Calu3 (cell line): ENCODE measurements at places on chromosomes 11 and 22.
A peak's percentile ranks its signal among the peaks of the same experiment; 100 is the strongest.

DNA sequence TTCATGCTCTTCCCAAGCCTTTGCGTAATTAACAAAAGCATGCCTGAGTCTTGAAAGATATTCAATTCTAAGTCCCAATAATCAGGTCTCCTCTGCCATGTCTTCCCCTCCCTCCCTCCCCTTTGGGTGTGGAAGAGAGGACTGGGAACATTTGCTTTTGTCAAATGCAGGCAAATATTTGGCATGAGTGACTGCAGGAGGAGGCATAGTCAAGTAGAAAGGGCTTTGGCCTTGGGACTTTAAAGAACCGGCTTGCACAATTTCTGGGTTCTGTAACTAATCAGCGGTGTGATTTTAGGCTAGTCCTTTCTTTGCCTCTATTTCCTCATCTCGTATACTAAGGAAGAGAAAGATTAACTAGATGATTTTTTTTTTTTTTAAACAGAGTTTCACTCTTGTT is 59.5 kb downstream of the SCN3B start:
- DNase-seq: no peak

- DNase-seq: no peak
Measured at GRCh38 chr11:73520353-73521061, 77.4 kb downstream of the FAM168A start.

- no peak for DNase-seq
Measured at GRCh38 chr11:24609192-24610119, 112.6 kb downstream of the LUZP2 start.

- peak; percentile 19 for DNase-seq
Measured at GRCh38 chr11:61680622-61681221, 531 bp downstream of the DAGLA start.

DNA sequence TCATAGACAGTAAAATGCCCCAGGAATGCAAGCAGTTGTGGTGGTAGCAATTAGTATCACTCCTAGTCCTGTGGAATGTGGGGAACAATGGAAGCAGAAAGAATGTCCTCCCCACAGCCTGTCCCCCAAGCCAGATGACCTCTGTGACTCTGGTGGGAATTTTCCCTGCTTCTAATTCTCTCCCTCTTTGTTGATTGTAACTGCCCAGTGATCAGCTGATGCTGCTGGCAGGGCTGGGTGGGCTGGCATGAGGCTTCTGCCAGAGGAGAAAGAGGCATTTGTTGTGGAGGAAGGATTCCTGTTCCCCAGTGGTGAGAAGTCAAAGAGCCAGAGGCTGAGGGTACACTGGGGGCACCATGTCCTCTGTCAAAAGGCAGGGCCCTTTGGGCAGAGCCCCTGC is 116.7 kb upstream of the NCAM1 start:
- no peak for DNase-seq

GRCh38 chr22:49096476-49096875 is 731.2 kb downstream of the BRD1 start:
- DNase-seq: no peak

DNA sequence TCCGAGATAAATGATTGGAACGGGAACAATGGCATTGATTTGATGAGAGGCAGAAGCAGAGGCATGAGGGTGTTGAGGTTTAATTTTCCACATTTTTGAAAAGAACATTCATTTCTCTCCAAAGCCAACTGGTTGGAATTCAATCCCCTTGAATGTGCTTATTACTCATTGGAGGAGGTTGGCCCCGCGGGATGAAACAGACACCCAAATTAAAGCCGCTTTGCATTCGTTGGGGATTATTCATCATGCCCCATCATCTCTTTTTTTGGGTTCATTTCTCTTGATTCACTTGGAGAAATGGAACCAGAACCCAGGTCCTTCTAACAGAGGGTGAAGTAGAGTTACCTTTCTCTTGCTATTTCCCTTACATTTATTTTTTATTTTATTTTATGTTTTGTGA is 47.6 kb upstream of the PARVG start:
- DNase-seq: no peak

DNA sequence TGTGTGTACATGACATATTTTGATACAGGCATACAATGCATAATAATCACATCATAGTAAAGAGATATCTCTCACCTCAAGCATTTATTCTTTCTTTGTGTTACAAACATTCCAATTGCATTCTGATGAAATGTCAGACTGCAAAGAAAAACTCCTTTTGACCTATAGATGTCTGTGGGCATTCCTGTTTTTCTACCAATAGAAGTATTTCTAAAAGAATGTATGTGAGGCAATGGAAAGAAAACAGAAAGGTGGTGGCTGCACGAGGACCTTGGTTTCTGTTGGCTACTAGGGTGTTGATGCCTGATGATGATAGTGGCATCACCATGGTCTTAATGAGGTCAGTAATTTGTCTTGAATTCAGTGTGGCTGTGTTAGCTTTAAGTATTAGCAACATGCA is 137.0 kb upstream of the ANO3 start:
- no peak for DNase-seq

DNA sequence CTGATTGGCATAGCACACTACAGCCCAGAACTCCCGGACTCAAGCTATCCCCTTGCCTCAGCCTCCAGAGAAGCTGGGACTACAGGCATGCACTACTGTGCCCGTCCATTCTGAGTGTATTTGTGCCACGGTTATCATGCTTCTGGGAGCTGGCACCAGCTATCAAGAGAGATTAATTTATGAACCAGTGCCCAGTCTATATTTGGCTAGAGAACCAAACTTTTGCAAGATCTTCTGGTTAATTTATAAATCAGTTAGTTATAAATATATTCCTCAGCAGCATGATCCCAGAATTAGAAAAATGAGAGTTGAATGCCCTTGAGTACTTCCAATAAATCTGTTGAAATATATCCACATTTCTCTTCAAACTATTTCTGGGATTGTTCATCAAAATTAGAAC is 67.5 kb upstream of the OR5AN1 start:
- DNase-seq: no peak

DNA sequence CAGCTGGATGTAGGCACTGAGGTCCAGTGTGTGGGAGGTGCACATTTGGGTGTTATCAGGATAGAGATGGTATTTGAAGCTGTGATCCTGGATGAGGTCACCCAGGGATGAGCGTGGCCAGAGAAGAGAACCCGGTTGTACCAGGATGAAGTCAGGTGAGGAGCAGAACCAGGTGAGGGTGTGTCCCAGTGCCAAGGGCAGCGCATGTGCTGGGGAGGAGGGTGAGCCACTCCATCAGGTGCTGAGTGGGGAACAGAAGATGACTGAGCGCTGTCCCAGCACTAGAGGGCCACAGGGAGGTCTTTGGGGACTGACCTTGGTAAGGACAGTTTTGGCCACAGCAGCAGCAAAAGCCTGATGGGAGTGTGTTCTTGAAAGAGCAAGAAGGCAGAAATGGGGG is 2.7 kb downstream of the ARL2 start:
- DNase-seq: no peak

DNA sequence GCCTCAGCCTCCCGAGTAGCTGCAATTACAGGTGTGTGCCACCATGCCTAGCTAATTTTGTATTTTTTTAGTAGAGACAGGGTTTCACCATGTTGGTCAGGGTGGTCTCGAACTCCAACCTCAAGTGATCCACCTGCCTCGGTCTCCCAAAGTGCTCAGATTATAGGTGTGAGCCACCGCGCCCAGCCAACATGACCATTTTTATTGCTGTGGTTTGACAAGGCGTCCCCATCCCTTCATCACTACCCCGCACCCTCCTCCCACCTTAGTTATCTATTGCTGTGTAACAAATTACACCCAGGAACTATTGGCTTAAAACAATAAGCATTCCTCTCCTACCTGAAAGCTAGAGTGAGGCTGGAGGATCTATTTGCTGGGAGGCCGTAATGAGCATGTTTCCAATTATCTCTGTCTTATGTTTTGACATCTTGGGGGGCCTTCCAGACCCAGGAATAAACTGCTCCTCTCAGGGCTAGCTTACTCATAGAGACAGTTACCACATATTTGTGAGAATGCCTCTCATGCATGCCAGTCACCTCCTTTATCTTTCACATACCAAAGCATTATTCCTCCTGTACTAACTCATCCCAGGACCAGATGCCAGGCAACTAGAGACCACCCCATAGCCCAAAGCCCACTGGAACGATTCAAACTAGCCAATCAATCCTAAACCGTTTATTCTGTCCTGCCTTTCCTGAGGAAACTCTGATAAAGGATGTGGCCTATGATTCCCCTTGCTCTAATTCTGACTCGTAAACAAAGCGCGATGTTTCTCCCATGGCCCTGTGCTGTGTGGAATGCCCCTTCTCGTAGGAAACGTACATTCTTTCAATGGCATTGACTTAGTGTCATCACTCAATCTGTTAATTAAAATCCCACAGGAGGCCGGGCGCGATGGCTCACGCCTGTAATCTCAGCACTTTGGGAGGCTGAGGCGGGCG is 19.4 kb downstream of the SNU13 start:
- DNase-seq: no peak

- DNase-seq: no peak
Measured at GRCh38 chr11:78420796-78421209, 3.2 kb upstream of the GAB2 start.

DNA sequence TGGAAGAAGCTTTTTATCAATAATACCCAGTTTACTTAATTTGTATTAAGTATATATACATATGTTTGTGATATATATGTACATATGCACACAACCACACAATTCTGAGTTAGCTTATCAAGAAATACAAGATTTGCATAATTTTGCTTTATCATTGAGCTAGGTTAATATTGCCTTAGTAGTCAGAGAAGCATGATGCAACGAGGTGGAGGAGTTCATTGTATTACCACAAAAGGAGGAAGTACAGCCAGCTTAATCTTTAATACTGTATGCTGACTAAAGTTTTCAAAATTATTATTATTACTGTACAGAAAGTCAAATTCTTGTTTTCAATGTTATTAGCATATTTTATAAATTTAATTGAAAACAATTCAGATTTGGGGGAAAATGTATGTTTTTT is 278.4 kb upstream of the PDGFD start:
- peak; percentile 18 for DNase-seq

- DNase-seq: peak; percentile 28
Measured at GRCh38 chr22:35930933-35931332, 97.7 kb downstream of the RBFOX2 start.

DNA sequence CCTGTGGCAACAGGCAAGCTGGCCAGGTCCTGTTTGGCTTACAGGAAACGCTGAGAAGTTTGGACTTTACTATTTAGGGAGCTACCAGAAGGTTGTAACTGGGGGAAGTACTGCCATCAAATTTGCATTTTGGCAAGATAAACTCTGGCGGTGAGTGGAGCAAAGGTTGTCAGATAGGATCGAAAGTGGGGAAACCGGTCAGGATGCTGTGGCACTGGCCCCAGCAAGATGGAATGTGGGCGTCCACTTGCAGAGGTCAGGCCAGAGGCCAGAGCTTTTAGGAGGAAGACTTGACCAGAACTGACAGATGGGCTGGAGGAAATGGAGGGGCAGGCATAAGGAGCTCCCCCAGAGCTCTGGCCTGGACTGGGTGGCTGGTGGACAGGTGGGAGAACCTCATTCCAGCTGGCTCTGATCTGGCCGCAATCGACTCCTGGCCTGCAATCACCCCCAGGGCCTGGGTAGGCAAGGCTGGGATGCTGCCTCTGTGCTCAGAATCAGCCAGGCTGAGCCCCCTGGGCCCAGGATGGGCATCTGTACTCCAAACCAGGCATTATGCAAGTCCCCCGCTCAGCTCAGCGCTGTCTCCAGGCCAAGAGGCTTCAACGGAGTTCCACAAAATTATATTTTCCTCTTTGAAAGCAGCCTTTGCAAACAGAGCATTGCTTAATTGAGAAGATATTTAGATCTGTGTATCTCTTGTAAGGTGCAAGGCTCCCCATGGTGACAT is 178.3 kb upstream of the NECTIN1 start:
- DNase-seq: peak; percentile 59

- no peak for DNase-seq
Measured at GRCh38 chr11:119920666-119921387, 191.8 kb upstream of the NECTIN1 start.

- DNase-seq: no peak
Measured at GRCh38 chr11:106461839-106462545, 384.5 kb downstream of the AASDHPPT start.

DNA sequence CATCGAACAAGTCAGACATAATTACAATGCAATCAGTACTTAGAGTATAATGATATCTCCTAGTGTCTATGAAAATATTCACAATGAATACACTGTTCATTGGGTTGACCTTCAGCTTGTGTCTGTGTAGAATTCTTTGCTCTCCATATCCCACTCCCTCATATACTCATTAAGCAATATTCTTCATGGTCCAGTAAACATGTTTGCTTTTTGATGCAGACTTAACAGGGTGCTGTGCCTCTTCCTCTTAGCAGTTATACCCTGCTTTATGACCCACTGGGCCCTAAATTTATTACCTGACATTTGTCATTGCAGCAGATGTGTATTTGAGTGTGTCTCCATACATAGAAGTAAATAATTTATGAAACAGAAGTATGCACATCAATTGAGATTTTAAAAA is 352.5 kb upstream of the CCDC179 start:
- no peak for DNase-seq

DNA sequence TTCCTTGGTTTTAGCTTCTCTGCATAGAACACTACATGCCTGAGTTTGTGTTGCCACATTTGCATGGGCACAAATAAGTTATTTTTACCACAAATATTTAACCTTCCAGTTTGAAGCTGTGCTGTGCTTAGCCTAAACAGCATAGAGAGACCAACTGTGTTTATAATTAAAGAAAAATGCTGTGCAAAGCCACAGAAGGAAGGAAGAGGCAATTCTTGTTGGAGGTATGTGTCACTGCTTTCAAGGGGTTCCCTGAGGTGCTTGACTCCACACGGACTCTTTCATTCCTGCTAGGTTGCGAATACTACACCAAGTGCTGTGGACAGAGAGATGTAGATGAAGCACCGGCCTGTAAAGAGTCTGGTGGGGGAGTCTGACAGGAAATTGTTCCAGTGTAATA is 47.6 kb upstream of the OLFML1 start:
- DNase-seq: no peak

GRCh38 chr11:13717331-13717730 is 48.9 kb downstream of the FAR1 start:
- DNase-seq: no peak

GRCh38 chr22:22527312-22527711 is 7.2 kb upstream of the ZNF280A start:
- DNase-seq: no peak

GRCh38 chr22:38398609-38399461 is 56.2 kb downstream of the KCNJ4 start:
- DNase-seq: peak; percentile 90

- DNase-seq: no peak
Measured at GRCh38 chr11:68924073-68924925, 20.6 kb downstream of the IGHMBP2 start.

DNA sequence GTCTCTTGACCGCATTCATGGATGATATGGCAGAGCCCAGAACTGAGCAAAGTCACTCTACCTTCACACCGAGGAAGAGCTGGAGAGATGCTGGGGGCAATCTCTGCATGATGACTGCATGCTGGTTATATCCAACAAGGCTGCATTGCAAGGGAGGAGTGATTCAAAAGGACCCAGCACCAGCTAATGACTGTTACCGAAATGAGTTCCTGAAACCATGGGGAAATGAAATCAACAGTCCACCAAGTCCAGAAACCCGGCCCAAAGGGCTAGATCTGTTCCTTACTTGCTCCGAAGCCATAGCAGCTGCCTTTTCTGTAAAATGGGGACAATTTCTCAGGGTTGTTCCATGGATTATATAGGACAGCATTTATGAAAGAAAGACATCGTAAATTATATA is 1.2 kb upstream of the SMIM35 start:
- no peak for DNase-seq
